ENCODE measurements at places on chromosomes 13 and 19.

GRCh38 chr13:41199079-41199478 is 4.7 kb upstream of the KBTBD7 start:
- DNase-seq: no peak

DNA sequence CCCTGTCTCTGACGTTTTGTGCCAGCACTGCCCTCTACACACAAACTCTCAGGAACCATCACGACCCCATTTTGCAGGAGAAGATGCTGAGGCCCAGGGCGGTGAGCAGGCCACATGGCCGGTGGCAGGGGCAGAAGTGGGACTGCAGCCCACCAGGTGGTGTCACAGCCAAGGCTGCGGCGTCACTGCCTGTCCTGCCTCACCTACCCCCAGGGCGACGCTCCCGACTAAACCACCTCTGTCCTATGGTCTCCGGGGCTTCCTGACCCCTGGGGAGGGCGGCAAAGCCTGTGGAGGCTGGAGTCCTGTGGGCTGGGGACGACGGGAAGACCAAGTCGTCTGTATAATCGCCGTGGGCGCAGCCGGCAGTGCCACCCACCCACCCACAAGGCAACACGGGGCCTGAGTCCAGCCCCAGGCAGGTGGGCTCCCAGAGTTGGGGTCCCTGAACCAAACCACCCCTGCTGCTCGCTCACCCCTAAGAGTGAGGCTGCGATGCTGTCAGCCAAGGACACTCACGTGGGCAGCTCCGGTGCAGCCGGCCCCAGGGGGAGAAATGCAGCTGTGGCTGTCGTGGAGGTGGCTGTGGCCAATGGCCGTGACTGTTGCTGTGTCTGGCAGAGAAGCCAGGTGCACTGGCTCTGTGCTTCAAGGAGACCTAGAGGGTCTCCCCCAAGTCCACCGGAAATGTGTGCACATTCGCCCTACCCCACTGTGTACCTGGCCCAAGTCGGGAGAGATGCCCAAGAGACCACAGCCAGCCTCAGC is 29.7 kb downstream of the RASA3 start:
- no peak for DNase-seq

GRCh38 chr13:36421447-36421846 is 10.8 kb upstream of the CCNA1 start:
- DNase-seq: no peak

DNA sequence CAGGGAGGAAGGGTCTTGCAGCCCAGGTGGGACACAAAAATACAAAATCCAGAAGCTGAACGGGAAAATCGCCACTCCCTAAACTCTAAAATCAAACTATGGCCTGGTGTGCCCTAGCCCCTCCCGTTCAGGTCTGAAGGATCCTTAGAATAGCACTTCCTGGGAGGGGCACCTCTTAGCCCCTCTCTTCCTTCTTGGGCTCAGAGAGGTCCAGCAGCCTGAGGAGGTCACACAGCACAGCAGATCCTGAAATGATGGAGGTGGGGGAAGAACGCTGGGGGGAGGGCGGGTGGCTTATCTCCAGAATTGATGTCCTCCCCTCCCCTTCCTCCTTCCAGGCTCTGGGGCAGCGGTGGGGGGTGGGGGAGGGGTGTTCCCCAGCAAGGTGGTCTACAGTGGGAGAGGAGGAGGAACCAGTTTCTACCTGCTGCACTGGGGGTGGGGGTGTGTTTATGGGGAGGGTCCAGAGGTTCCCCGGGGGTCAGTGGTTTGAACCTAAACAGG is 1.9 kb downstream of the DIRAS1 start:
- DNase-seq: no peak

DNA sequence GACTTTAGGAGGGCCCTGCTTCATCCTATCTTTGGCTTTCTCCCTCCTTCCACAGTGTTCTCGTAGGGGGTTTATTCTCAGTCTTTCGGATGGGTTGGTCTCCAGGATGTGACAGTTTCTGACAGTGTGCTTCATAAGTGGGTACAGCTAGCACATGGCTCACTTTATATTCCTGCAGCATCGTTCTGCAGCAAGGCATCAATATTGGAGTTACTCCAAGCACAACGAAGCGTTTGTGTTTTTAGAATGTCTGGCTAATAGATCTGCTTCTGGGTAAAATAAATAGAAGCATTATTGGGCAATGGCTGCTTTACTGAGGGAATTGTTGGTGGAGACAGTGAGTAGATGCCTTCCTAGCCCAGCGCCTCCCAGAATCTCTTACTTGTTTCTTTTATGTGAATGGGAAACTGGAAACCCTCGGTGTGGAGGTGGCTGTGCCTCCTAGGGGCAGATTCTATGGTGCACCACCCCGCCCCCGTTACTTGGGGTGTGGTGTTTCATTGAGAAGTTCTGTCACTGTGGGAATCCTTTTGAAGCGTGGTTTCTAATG is 2.0 kb downstream of the FARP1 start:
- no peak for DNase-seq

GRCh38 chr13:56563663-56564062 is 577.1 kb upstream of the PRR20A start:
- no peak for DNase-seq

DNA sequence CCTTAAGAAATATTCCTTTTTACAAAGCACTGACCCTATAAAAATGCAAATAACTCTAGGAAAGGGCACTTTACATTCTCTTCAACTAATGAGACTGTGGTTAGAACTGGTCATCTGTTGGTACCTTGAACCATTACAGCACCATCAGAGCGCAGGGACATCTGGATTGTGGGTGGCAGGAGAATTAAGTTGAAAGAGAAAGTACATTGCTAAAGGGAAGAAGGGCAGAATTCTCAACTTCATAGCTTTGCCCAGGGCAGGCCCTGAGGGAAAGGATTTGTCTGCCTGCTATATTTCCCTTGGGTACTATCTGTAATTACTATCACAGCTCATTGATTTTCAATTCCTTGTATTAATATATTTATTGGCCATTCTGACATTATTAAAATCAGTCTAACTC is 196.8 kb downstream of the KLF12 start:
- no peak for DNase-seq

DNA sequence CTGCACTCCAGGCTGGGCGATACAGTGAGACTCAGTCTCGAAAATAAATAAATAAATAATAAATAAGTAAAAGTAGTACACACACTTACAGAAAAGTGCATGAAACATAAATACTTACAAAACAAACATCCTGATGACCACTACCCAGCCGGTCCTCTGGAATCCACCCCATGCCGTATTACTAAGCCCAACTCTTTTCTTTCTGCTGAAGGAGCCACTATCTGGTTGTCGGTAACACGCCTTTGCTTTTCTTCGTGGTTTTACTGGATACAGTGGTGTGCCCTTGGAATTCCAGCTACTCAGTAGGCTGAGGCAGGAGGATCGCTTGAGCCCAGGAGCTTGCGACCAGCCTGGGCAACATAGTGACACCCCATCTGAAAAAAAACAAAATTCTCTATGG is 39.4 kb downstream of the CELF5 start:
- DNase-seq: no peak

DNA sequence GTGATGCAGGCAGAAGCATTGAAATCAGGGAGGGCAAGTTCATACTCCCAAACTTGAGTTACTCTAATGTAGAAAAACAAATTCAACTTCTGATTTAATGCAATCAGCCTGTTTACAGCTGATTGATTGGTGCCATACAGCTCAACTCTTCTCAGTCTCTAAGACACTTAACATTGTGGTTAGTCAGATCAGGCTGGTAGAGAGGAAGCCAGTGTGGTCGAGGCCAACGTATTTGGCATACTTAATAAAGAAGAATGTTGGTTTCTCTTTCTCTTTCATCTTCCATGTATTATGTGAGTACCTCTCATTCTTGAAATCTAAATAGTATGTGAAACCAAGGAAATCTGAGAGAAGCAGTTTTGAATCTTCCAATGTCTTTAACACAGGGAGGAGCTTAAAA is 255.0 kb upstream of the SLITRK1 start:
- DNase-seq: no peak
